ENCODE measurements at places on chromosomes 1 and 21.

GRCh38 chr1:16978567-16979474 lies 1.6 kb downstream of the MFAP2 start:
- DNase-seq = no peak

DNA sequence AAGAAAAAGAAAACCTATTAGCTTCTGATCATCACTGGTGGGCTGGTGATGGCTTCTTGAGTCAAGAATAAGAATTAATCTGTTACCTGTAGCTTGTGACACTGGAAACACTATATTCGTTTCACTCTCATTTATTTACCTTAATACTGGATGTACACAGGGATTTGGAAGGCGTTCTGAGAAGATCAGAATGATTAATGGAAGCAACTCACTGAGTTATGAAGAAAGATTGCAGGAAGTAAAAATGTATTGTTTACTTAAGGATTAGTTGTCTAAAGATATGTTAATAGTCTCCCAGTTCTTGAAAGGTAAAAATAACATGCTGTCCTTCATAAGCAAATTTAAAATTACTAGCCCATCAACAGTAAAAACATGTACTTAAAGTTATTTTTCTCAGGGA lies 644.9 kb upstream of the NCAM2 start:
- no peak for DNase-seq

GRCh38 chr1:152901631-152902030 lies 6.7 kb upstream of the IVL start:
- DNase-seq = no peak

- DNase-seq = no peak
These were observed 52.1 kb downstream of the SYDE2 start for GRCh38 chr1:85148524-85149250.

- DNase-seq = no peak
These were observed 383.0 kb upstream of the VAMP3 start for GRCh38 chr1:7388141-7388487.

- no peak for DNase-seq
These were observed 300.8 kb downstream of the HHIPL2 start for GRCh38 chr1:222247081-222247480.

GRCh38 chr1:185438936-185439335 lies 121.9 kb upstream of the IVNS1ABP start:
- peak; percentile 4 for DNase-seq

- no peak for DNase-seq
These were observed 22.3 kb downstream of the RHBG start for GRCh38 chr1:156391366-156391677.

DNA sequence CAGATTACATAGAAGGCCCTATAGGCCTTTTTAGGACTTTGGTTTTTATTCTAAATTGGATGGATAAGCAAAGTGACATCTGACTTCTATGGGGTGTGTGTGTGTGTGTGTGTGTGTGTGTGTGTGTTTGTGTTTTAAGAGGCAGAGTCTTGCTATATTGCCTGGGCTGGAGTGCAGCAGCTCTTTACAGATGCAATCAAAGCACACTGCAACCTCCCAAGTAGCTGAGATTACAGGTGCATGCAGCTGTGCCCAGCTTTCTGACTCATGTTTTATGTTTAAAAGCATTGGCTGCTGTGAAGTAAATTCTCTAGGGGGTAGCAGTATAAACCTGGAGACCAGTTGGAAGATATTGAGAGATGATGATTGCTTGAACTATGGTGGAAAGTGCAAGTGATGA lies 12.4 kb upstream of the EVI5 start:
- DNase-seq = no peak

DNA sequence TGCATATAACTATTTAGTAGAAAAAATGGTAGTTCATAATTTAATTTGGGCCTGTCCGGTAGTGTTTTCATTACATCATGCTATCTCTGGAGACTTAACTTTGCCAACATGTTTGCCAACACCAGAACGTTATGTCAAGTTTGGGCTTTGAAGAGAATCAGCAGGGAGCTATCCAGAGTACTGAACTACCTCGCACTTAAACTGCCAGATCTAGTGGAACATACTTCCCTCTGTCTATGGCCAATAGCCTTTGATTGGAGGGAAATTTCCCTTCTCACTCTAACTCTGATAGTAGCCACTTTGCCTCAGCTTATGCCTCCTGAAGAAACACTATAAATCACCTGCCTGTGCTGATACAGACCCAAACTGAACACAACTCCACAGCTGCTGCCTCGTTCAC lies 10.0 kb downstream of the LRRC53 start:
- no peak for DNase-seq

GRCh38 chr1:232305050-232305449 lies 324.9 kb downstream of the SIPA1L2 start:
- DNase-seq = no peak

- no peak for DNase-seq
These were observed 77.2 kb upstream of the USH2A start for GRCh38 chr1:216500273-216500967.

Data from NCI-H1694 (cell line).